ENCODE measurements at places on chromosomes 6 and 20.
A peak's percentile ranks its signal among the peaks of the same experiment; 100 is the strongest.

DNA sequence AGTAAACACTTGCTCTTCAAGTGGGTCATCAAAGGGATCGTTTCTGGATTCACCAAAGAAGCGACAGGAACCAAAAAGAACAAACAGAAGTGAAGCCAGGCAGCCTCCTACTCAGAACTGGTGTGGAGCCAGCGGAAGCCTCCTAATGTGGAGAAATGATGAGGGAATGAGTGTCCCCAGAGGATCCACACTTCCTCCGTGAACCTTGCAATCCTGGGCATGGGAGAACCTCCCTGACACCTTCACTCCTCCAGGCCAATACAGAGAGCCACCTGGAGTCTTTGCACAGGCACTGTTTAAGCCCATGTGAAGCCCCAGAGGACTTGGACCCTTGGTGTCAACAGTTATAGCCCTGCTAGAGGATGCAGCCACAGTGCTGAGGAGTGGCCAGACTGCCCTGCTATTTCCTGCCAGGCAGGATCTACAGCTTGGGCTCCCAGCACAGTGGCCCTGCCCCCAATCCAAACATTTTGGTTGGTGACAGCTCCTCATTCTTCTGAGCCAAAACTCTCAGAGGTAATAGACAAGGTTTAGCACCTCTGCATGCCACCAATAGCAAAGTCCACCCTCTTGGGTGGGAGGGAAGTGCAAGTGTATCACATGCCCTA, 23.2 kb upstream of the SERINC1 start:
- DNase-seq, result no peak

DNA sequence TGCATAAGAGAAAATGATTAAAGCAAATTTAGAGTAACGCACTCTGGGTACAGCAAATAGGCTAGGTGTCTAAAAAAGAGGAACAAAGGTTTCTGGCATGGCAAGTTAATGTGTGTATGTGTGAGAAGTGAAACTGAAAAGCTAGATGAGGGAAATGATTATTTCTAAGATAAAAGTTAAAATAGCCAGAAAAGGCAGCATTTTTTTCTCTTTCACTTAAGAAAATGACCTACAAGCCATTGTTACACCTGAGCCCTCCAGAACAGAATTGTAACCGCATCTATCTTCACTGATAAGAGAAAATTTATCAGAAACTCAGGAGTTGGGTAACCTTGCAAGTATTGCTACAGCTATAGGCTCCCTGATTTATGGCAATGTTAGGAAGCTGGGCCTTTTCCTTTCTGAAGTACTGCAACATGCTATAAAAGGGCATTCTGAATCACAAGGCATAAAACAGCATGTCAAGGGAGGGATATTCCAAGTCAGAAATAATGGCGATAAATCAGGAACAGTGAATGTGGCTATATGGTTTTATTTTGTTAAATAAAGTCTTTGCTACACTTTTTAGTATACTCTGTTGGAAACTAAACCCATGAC, 395.3 kb downstream of the TBC1D32 start:
- no peak for DNase-seq

DNA sequence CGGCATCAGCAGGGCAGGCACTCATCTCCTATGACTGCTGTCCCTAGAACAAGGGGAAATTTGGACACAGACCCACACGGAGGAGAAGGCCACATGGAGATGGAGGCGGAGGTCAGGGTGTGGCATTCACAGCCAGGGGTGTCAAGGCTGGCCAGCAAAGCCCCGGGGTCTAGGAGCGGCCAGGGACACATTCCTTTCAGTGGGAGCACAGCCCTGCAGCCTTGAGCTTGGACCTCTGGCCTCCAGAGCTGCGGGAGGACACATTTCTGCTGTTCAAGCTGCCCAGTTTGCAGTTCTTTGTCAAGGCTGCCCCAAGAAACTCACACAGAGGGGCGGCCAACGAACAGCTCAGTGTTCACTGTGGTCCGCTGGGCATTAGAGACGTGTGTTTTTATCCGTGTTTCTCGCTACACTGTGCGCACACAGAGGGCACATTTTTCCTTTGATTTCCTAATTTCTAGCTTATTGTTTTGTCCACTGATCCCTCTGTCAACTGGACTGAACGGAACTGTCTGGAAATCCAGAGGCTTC, 93.4 kb upstream of the MPC1 start:
- no peak for DNase-seq

GRCh38 chr6:3977875-3978711, 100.8 kb downstream of the FAM217A start:
- DNase-seq, result peak; percentile 7

DNA sequence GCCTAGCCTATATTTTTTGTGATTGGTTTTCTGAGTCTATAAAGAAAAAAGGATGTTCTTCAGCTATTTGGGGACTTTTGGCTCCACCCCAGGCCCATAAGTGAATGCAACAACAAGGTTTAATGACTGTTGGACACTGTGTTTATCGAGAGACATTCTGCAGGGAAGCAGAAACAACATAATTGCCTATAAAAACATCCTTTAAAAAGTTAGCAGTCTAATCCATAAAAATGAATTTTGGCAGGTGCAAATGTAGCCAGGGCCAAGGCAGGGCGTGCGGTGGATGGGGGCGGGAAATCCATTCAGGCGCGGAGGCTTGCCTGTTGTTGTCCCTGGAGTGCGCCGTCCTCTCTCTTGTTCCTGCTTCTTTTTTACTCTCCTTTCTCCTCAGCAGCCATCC, 99.3 kb downstream of the PAX1 start:
- no peak for DNase-seq

DNA sequence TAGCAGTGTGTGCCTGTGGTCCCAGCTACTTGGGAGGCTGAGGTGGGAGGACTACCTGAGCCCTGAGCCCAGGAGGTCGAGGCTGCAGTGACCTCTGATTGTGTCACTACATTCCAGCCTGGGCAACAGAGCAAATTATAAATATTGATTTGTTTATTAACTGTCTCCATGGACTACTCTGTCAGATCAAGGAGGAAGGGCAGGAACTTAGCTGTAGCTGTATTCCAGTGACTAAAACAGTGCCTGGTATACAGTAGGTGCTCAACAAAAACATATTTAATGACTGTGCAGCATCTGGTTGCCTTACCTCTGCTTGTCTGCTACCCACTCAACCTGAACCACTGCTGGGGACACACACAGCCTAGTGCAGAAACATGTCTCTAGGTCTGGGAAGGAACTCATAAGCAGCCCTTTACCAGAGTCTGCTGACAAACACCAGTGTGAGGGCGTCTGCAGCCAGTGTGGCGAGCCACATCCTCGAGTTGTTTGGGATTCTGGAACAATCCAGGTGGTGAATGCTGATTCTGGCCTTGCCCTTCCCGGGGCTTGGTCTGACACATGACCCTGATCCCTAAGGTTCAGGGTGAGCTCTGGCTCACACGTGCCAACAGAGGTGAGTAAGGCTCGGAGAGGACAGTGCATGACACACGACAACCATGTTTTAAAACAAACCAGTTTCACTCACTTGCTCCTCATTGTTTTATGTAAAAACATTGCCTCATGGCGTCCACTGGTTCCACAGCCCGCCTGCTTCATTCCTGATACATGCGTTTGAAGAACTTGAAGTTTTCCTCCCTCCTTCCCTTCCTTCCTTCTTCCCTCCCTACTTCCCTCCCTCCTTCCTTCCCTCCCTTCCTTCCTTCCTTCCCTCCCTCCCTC, 117.9 kb upstream of the ZNF217 start:
- DNase-seq, result no peak

GRCh38 chr6:105326216-105326615, 76.7 kb downstream of the PREP start:
- DNase-seq, result no peak

DNA sequence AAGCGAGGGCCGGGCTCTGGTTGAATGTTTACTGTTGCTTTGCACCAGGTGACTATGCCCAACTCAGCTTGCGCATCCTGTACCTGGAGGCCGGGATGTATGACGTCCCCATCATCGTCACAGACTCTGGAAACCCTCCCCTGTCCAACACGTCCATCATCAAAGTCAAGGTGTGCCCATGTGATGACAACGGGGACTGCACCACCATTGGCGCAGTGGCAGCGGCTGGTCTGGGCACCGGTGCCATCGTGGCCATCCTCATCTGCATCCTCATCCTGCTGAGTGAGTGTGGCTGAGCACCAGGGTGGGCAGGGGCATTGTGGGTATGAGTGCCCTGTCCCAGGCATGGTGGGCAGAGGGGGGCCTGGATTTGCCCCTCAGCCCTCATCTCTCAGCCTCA, 136.1 kb downstream of the TAF4 start:
- DNase-seq, result no peak

GRCh38 chr20:33731693-33732165, at the start of gene ZNF341:
Gene ZNF341, plus strand, starts transcription at chr20:33731996. Its CDS starts 26 bp downstream, at chr20:33732022.
- peak; percentile 75 for DNase-seq

- no peak for DNase-seq
Observed at GRCh38 chr20:20551409-20551808, 161.0 kb downstream of the RALGAPA2 start.

DNA sequence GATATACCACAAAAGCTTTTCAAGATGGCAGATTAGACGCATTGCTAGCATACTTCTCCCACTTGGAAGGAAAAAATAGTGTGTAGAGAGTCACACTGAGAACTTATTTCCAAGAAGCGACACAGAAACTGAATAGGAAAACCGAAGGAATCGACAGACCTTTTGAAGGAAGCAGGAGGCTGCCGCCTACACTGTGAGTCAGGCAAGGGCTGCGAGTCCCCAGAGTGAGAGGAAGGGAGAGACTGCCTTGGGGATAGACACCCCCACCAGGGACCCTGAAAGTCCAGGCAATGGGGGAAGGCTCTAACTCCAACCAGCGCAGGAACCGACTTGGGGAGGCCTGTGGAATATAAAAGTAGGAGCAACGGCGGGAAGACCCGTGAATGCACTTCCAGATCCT, 53.7 kb upstream of the SIRPG start:
- DNase-seq, result no peak

- no peak for DNase-seq
Observed at GRCh38 chr20:49859807-49860206, 47.2 kb downstream of the SLC9A8 start.

DNA sequence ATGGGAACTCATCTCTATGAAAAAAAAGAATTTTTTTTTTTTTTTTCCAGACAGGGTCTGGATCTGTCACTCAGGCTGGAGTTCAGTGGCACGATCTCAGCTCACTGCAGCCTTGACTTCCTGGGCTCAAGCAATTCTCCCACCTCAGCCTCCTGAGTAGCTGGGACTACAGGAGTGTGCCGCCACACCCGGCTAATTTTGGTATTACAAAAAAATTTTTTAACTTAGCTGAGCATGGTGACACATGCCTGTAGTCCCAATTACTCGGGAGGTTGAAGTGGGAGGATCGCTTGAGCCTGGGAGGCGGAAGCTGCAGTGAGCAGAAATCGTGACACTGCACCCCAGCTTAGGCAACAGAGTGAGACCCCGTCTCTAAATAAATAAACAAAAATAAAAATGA, 7.5 kb downstream of the DEF6 start:
- DNase-seq, result no peak

DNA sequence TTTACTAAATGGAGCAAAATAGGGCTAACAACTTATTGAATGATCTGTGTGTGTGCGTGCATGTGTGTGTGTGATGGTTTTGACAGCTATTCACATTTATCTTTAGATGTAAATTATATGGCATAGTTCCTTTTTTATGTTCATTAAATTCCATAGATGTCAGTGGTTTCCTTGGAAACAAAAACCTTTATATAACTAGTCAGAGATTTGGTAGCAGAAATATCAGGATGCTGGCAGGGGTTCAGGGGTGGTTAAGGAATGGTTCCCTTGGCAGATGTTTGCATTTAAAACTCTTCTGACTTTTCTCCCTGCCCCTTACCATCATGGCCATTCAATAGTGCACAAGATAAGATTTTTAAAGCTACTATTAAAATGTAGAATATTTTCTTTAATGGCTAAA, 256.6 kb downstream of the PLCB1 start:
- DNase-seq, result no peak

- DNase-seq, result no peak
Observed at GRCh38 chr20:11936157-11936556, 18.5 kb downstream of the BTBD3 start.

DNA sequence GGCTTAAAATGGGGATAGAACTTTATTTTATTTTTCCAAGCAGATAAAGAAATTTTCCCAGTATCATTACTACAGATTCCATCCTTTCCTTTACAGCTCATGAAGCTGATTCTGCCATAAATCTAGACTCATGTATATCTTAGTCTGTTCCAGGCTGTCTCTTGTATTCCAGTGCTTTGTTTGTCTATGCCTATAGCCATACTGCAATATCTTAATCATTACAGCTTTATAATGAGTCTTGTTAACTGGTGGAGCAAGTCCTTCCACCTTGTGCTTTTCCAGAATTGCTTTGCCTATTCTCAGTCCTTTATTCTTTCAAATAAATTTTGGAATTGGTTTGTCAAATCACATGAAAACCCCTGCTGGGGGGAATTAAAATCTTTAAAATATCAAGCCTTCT, 99.2 kb downstream of the MAP3K5 start:
- no peak for DNase-seq

DNA sequence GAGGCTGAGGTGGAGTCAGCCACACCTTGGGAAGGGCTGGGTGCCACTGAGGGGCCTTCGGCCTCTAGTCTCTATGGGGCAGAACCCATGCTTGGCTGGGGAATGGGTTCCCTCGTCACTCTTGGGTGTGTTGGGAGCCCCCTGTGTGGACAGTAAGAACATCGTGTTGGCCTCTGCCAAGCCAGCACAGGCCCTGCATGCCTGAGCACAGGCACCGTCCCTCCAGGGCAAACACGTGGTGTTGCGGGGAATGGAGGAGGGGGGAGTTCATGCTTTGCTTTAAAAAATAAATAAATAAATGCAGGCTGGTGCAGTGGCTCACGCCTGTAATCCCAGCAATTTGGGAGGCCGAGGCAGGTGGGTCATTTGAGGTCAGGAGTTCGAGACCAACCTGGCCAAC, 63.0 kb downstream of the EZR start:
- DNase-seq, result no peak

DNA sequence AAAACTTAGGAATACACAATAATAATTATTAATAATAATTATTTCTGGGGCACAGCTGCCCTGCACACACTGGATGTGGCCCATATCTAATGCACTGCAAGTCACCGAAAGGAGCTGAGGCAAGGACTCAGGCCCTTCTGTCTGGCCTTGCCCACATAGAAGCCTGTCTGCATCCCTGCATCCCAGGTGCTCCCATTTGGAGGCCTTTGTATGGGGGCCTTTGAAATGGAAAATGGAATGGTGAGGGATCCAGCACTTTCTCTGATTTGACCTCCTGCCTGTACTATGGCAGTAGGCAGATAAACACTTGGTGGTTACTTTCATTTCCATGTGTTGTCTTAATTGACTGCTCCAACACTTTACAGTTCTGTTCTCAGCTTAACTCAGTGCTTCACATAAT, 75.7 kb upstream of the PTCHD4 start:
- no peak for DNase-seq

GRCh38 chr6:96304997-96305396, 216.6 kb upstream of the UFL1 start:
- DNase-seq, result no peak
